ENCODE measurements at places on chromosomes 1 and 21.
A peak's percentile ranks its signal among the peaks of the same experiment; 100 is the strongest.

GRCh38 chr1:204426035-204426436 lies 14.4 kb upstream of the PPP1R15B start:
- DNase-seq: no peak

- peak; percentile 30 for DNase-seq
Observed at GRCh38 chr1:238252033-238252802, 361.5 kb upstream of the ZP4 start.

DNA sequence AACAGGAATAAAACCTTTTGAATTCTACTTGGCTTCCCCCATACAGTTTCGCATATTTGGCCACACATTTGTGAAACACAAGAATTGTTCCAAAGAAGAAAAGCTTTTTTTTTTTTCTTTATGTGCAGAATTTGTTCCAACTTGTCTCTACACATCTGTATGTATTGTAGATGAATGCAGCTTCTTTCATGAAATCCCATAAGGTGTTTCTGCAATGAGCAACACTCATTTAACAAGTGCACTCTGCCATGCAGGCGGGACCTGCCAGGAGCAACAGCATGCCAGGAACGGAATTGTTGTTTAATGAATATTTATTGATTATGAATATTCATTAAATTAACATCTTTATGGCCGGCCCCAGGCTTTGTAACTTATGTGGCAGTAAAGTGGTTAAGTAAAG lies 1075.0 kb downstream of the TTLL7 start:
- DNase-seq: no peak

GRCh38 chr1:1143636-1144035 lies 27.7 kb upstream of the C1orf159 start:
- DNase-seq: peak; percentile 67

DNA sequence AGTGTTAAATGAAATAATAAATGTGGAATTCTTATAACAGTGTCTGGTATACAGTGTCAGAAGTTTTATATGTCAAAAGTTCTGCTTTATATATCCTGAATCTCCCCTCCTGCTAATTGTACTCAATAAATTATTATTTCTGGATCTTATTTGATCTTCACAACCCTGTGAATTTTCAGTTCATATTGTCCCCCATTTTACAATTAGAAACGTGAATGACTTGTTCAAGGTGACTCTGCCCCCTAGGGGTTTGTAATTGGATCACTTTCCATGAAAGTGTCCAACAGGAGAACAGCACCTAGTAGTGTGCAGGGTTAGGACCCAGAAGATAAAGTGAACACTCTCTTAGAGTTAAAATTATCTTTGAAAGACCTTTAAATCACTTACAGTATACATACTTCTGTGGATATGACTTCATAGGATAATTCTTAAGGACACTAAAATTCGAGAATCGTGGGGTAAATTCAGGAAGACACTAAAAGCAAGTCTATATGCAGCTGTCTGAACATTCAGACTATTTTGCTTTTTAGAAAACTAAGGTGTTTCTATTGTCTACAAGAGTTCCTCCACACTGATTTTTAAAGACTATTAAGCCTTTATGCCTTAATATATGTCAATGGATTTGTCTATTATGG lies 4.5 kb upstream of the DDR2 start:
- no peak for DNase-seq

DNA sequence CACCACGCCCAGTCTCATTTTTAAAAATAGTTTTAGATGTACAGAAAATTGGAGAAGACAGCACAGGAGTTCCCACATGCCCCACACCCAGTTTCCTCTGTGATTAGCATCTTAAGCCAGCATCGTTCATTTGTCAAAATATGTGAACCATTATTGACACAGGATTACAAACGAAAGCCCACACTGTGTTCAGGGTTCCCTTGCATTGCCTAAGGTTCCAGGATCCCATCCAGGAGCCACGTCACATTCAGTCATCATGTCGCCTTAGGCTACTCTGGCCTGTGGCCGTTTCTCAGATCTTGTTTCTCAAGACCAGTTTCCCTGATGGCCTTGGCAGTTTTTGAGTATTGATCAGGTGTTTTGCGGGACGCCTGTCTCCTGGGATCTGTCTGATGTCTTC lies 34.7 kb upstream of the TNFRSF1B start:
- DNase-seq: no peak

DNA sequence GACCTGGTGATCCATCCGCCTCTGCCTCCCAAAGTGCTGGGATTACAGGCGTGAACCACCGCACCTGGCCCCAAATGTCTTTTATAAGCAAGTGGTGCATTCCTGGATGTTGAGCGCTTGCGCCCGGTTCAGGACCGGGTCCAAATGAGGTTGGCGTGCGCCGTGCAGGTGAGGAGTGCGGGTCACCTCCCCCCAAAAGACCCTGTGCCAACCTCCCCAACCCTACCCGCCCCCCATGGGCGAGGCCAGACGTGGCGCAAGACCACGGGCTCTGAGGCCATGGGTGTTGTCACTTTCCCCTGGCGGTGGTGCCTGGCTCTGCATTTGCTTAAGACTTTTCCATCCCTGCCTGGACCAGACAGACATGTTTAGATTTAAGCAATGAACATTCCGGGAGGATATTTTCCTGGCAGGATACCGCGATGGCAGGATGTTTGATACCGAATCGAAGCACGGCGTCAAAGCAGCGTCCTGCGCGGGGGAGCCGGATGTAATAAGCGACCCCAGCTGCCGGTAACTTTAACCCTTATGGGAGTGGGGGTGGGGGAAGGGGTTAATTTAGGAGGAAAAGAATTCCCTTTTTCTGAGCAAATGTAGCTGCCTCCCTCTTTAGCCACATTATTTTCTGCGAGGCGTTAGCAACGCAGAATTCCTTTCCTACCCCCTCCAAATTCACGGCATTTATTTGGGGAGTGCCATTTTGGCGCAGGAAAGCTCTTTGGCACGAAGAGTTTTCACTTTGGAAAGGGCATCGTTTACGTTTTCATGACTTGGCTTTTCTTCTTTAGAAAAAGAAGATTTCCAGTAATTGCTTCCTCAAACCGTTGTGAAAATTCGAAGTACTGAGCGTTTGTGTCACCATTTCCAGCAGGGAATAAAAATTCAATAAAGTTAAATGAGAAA lies 27.8 kb upstream of the RNF187 start:
- no peak for DNase-seq

DNA sequence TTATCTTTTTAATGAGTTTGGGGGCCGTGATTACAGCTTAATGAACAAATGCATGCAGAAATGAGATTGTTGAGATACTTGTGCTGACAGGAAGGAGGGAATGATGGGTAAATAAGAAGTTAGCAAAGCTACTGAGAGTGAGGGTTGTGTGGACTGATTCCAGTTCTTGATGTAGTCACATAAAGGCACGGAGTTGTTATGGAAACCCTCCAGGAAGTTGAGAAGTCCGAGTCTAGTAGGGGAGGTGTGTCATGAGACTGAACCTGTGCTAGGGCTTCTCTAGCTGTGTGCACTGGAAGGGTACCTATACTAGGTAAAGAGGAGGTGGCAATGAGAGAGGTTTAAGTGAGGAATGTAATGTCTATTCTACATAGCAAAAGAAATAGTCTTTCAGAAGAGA lies 475.7 kb downstream of the USP25 start:
- no peak for DNase-seq

DNA sequence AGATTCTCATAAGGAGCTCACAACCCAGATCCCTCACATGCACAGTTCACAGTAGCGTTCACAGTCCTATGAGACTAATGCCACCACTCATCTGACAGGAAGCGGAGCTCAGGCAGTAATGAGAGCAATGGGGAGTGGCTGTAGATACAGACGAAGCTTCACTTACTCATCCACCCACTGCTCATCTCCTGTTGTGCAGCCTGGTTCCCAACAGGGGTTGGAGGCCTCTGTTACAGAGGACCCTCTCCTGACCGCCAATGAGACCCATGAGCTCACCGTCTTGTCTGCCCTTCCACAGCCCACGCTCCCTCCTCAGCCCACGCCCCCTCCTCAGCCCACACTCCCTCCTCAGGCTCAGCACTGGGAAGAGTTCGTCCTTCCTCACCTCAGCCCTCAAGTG lies 39.6 kb downstream of the RSPH1 start:
- DNase-seq: no peak

- no peak for DNase-seq
Observed at GRCh38 chr1:110190282-110190929, 19.7 kb upstream of the KCNC4 start.

- no peak for DNase-seq
Observed at GRCh38 chr1:5954964-5955363, 37.3 kb downstream of the NPHP4 start.

DNA sequence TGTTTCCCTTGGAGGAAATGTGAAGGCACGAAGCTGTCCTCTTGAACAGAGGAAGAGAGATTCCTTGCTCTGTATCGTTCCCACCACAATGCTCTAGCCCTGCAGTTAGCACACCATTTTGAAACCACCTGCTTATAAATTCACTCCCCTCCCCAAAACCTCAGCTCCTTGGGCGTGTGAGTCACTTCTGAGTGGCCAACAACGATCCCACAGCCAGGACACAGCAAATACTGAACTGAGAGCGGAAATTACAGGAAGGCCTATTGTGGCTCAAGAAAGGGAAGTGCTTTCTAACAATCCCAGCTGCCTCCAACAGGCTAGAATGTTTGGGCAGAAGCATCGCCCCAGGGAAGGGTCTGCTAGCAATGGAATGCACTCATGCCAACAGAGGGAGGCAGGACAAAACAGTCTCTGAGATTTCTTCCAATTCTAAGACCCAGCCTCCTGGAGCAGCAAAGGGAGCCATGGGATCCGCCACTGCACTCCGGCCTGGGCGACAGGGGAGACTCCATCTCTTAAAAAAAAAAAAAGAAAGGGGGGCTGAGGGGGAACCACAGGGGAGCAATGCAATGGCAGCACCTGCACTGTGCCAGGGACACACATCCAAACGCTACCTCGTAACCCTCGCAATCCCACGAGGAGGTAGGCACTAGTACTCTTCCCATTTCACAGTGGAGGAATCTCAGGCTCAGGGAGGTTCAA lies 1.9 kb downstream of the TMEM53 start:
- DNase-seq: peak; percentile 86

DNA sequence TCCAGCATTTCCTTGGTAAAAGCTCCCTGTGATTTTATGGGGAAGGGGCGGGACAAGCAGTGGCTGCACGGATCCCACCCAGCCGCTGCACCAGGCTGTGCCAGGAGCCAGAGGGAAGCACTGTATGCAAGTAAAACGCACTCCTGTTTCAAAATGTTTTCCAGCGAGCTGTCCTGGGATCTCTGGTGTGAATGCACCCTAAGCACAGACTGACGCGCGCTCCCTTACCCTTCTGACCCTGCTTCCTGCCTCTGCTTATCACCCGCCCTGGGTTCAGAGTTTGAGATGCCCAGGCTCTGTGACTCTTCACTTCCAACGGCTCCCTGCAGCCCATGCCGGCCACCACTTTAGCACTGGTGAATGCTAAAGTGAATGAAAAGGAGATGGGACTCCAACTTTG lies 131.2 kb downstream of the RHOU start:
- DNase-seq: peak; percentile 27

DNA sequence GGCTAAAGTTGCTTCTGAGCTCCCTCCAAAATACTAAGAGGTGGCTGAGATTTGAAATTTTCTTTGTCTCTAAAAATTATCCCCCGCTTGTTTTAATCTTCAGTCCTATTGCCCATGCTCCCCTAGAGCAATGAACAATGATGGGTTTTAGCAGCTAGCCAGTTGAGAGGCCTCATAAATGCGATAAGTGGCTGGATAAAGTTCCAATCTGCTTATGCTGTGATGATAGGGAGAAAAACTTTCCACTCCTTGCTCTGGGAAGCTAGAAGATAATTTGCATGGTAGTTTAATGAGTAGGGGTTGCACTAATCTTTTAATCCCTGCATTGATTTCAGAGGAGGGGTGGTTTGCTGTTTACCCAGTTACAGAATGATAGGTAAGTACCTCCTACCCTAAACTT lies 9.6 kb upstream of the PRPF3 start:
- no peak for DNase-seq

GRCh38 chr1:183859831-183860230 lies 54.9 kb downstream of the RGL1 start:
- no peak for DNase-seq

DNA sequence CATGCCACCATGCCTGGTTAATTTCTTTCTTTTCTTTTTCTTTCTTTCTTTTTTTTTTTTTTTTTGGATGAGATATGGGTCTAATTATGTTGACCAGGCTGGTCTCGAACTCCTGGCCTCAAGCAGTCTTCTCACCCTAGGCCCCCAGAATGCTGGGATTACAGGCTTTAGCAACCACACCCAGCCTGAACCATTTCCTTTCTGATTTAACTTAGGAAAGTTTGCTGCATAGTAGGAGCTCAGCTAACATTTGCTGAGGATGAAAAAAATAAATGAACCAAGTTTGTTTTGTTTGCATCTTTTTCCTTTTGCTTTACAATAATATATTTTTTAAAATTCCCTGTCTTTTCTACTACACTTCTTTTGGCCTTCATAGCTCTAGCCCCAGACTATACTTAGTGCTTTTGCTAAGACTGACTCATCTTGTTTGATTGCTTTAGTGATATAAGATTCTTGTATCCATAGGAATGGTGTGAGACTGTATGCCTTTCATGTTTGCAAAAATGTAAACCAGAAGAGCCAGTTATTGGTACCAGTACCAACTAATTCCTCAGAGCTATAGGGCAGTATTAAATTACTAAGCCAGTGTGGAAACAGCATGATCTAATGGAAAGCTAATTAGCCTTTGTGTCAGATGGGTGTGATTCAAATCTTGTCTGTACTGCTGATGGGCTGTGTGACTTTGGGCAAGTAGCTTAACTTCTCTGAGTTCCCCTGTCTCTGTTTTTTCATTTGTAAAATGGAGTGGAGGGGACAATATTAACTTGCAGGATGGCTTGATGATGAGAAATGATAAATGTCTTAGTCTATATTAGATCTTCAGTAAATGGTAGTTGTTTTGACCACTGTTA lies 66.9 kb downstream of the NFIA start:
- DNase-seq: no peak

DNA sequence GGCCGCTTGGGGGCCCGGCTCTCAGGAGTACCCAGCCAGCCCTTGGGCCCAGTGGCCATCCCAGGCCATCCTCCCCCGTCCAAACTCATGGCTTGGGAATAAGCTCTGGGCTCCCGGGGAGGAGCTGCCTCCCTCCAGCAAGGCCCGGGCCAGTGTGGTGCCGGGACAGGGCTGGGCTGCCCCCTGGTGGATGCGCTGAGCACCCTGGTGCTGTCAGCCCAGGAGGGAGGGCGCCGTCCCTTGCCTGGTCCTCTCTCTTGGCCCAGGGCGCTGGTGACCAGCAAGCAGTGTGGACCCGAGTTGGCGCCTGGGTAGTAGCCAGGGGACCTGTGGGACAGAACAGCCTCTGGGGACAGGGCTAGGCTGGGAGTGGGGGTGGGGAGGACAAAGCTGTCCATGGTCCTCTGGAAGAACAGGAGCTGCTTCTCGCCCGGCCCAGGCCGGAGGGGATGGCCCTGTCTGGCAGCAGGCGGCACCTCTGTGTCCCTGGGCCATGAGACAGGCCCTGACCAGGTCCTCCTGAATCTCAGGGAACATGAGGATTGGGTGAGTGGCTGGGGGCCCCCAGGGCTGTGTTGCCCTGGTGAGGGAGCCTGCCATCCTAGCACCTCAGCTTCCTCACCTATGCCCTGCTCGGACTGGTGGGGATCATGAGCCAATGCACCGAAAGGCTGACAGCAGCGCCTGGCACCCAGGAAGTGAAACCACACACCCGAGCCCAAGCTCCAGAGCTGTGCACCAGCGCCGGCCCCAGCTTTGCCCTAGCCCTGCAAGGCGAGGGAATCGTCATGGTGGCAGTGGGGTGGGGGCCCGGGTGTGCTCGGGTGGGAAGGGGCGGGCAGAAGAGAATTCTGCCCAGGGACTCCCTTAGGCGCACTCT lies 9.4 kb downstream of the MORN1 start:
- peak; percentile 95 for DNase-seq

Data from upper lobe of left lung (tissue), 6 donors.